ENCODE measurements at places on chromosomes 5 and 9. TPM values are rescaled to one million over a fixed set of nuclear protein-coding genes. Genes with fewer than 3 reads are reported as not detected.

The OR1L1 gene
- total RNA-seq, result not detected

The NUP188 gene
- 83.8 TPM for total RNA-seq

The IL5 gene
- total RNA-seq, result not detected

The PCDHB14 gene
- total RNA-seq, result not detected

The ADAMTSL1 gene
- total RNA-seq, result not detected

The KLHL9 gene
- 17.9 TPM for total RNA-seq

The SLC4A9 gene
- 0.13 TPM for total RNA-seq

The PPP2R2B gene
- 3.0 TPM for total RNA-seq

The GARIN3 gene
- total RNA-seq, result not detected
